ENCODE measurements at places on chromosomes 1 and 21. TPM values are rescaled to one million over a fixed set of nuclear protein-coding genes. Genes with fewer than 3 reads are reported as not detected.

The CSF1 gene
- total RNA-seq, result 66.8 TPM

The CYP4A11 gene
- total RNA-seq, result 0.16 TPM

The S100A14 gene
- not detected for total RNA-seq

The MANEAL gene
- 1.2 TPM for total RNA-seq

The SV2A gene
- total RNA-seq, result 16.9 TPM

The CR1 gene
- 9.9 TPM for total RNA-seq

The ATP1A4 gene
- not detected for total RNA-seq

- no peak for DNase-seq
These were observed 46.6 kb downstream of the VPS26C start for GRCh38 chr21:37220433-37220980.

DNA sequence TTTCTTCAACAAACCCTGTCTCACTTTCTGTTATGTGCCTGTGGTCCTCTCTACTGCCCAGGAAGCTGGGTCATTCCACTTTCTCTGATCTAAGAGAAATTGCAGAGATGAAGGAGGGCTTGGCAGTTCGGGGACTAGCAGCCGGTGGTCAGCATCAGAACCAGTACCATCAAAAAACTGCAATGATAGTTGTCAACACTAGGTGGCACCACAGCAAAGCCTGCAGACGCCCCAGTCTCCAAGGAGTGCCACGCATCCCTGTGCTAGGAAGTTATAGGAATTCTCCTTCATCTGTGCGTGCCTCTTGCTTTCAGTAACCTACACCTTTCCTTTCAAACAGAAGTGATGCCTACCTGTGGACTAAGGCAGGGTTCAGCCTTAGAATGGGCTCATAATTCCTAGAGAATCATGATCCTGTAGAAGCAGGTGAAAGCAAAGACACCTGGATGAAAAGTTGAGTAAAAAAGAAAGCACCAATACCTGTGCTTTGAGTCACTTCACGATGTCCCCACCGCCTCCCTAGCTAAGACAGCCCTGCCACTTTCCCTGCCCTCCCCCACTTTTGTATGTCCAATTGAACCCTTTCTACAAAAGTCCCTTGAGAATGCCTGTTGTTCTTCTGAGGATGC is 129.2 kb downstream of the ADAMTS1 start:
- no peak for DNase-seq

DNA sequence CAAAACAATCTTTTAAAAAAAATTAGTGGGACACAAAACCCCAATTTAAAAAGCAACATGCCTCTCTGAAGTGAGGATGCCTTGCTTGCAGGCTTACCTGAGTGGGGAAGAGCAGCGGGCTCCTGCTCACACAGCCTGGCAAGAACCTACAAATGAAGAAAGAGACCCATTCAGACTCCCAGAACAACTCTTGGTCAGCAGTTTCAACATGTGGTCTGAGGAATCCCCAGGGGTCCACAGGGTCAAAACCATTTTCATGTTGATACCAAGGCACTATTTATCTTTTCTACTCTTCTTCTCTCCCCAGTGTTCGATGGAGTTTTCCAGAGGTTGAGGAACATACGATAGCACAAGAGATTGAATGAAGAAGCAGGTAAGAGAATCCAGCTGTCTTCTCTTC is 55.9 kb downstream of the SIPA1L2 start:
- DNase-seq, result no peak

GRCh38 chr1:98028800-98029199 is 108.0 kb upstream of the DPYD start:
- no peak for DNase-seq

GRCh38 chr1:161197560-161198193 is 1.2 kb downstream of the ADAMTS4 start:
- peak; percentile 51 for DNase-seq

- no peak for DNase-seq
These were observed 11.8 kb downstream of the TPM3 start for GRCh38 chr1:154179946-154180687.

- DNase-seq, result no peak
These were observed 237.1 kb downstream of the USH2A start for GRCh38 chr1:216186141-216186540.

GRCh38 chr1:28779751-28780408 is 32.1 kb upstream of the OPRD1 start:
- peak; percentile 36 for DNase-seq

GRCh38 chr1:34125721-34126380 is 39.2 kb downstream of the CSMD2 start:
- no peak for DNase-seq

DNA sequence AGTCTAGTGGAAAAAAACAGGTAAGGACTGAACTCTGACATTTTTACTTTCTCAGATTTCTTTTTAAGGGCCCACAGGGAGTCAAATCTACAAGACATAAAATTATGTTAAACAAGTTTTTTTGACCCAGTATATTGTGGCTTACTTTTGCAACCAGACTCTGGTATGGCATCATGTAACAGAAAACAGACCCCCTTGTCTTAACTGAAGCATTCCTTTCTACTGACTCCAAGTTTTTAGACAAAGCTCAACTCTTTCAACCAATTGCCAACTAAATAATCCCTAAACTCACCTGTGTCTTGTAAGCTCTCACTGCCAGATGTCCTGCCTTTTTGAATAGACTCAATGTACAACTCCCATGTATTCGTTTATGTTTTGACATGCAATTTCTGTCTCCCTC is 64.3 kb downstream of the FASLG start:
- DNase-seq, result no peak

- DNase-seq, result no peak
These were observed 525 bp downstream of the C1QTNF12 start for GRCh38 chr1:1245817-1246576.

- no peak for DNase-seq
These were observed 19.8 kb upstream of the UAP1 start for GRCh38 chr1:162541619-162542141.

DNA sequence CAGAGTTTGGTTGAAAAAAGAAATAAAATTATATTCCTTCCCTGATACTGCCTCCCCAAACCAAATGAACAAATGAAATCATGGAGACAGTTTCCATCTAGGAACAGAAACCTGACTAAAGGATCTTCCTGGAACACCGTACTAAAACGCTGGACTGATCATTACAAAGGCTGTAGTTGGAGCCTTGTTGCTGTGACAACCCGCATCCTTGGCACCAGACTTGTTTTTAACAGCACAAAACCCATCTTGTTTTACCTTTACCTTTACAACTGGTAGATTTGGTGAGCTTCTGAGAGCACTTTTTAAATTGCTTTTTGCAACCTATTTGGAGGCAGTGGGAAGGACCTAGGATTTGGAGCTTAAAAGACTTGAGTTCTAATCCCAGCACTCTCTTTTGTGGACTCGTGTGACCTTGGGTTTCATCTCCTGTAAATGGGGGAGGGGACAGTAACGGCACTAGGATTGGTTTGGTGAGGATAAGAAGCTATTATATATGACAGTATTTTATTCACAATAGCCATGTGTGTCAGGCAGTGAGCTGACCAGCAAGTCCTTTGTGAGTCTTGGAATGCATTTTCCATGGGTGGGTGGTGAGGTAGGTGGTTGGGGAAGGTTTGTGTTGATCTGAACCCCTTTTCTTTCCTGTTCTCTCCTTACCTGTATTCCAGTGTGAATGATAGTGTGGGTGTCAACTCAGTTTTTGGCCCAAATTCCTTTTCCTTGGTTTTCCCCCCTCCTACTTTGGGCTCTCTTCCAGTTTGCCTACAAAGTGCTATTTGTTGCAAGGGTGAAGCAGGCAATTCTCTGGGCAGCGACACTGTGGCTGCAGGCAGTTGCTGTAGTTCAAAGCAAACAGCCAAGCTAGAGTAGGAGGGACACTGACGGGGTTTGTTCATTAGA is 12.6 kb downstream of the LRRC8D start:
- no peak for DNase-seq

DNA sequence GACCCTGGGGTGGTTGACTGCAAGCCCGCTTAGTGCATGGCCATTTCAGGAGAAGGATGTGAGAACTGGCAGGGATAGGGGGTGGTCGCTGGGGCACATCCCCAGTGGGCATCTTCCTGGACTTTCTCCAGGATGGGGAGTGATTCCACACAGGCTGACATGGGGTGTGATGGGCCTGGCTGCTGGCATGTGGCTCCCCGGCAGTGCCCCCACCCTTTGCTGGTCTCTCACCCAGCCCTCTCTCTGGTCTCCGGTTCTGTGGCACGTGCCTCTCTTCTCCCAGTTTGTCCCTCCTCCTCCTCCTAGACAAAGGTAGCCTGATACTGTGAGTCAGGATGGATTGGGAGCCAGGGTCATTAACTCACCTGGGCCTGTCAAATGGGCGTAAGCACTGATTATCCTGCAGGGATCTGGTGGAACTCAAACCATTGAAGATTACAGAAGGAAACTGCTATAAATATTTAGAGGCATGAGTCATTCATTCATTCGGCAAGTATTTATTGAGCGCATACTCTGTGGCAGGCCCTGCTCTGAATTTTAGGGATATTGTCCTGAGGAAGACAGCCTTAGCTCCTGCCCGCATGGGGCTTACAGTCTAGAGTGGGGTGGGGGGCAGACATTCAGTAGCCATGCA is 23.6 kb upstream of the EPS8L3 start:
- DNase-seq, result peak; percentile 56
